ENCODE measurements at places on chromosomes 12 and 14. TPM values are rescaled to one million over a fixed set of nuclear protein-coding genes. Genes with fewer than 3 reads are reported as not detected.

Gene REP15
- not detected for total RNA-seq

Gene PLEK2
- total RNA-seq: 7.2 TPM

DNA sequence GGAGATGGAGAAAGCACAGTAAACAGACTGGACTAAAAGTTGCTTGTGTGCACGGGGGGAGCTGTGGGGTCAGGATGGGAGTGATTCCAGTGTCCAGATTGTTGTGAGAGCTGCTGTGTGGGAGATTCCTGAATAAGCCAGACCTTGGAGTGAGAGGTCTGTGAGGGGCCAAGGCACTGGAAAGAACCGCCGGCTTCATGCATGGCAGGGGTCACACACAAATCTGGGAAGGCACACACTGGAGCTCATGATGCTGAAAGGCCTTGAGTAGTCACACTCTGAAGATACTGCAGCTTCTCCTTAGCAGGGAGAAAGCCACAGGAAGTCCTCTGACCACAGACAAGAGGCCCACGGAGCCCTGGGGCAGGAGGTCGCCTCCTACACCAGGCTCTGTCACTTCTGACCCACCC, 23.1 kb downstream of the ADCY6 start:
- no peak for DNase-seq

GRCh38 chr14:65072937-65073336, 29.4 kb downstream of the MAX start:
- no peak for DNase-seq

Gene FBXO34
- total RNA-seq: 8.2 TPM

Measured in pancreas (tissue), 10 donors.